PC-9 (cell line): ENCODE measurements at places on chromosomes 2 and 18. TPM values are rescaled to one million over a fixed set of nuclear protein-coding genes. Genes with fewer than 3 reads are reported as not detected.

The RND3 gene
- 72.9 and 99.1 TPM in 2 replicates for total RNA-seq

The TNFAIP6 gene
- not detected in 2 replicates for total RNA-seq

The TMEM247 gene
- not detected in 2 replicates for total RNA-seq

The CCDC148 gene
- 1.8 and 2.3 TPM in 2 replicates for total RNA-seq

The DIPK1C gene
- not detected in 2 replicates for total RNA-seq

The SMIM21 gene
- not detected in 2 replicates for total RNA-seq
